ENCODE measurements at places on chromosomes 4 and X.

DNA sequence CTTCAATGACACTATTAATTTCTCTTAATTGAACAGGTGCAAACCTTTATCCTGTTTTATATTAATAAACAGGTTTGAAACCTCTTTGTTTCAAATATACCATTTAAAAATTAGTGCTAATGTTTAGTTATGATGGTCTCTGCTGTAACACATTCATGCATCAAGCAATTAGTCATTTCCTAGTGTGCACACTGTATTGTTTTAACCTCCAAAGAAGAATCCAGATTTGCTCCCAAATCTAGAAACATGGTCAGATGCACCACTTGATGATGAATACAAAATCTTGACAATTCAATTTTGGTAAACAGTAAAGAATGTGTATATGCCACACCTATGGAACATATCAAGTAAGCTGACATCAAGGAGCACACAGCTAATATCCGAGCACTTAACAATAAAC lies 157.1 kb downstream of the TRIML1 start:
- DNase-seq = no peak

DNA sequence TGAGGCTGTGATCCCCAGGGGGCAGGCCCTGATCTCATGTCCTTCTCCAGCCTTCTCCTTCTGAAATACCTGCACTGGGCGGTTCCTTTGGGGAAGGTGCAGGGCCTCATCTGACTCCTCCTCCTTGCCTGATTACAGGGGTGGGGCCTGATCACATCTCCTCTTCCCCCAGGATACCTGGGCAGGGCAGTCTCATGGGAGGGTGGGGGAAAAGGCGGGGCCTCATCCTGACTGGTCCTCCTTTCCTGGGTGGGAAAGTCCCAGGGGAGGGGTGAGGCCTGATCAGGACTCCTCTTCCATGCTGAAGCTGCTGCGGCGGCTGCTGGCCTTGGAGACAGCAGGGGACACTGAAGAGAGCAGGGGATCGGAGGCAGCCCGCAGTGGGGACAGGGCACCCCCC lies 13.3 kb downstream of the TFE3 start:
- peak; percentile 8 for DNase-seq

DNA sequence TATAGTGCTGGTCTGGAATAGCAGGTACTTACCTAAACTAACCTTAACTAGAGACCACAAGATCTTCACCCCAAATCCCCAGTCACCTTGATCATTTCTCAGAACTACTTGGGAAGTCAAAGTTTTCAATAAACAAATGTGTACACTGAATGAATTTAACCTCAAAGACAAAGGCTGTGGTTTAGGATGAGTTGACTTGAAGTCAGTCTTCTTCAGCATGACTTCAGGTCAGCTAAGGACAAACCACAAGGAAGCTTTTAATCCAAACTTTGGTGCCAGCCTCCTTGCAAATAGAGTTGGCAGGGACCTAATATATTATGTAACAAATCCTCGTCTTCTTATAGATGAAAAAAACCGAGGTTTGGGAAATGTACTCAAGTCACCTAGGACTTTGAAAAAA lies 21.2 kb upstream of the VCX2 start:
- DNase-seq = no peak

DNA sequence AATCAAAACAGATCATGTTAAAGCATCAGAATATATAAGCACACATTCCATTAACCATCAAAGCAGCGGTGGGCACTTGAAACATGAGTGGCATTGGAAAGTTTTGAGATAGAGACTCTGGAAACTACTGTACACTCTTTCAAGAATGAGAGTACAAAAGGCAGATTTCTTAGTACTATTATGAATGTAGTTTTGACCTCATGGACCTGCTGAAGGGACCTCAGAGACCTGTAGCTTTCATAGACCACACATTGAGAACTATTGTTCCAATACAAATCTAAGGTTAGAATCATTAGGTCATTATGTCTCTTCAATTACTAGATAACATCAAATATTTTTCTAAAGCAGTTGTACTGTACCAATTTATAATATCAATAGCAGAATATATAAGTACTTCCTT lies 283.6 kb downstream of the RPA4 start:
- DNase-seq = no peak

- DNase-seq = peak; percentile 64
Measured at GRCh38 chrX:134622056-134622812, 36.0 kb downstream of the PLAC1 start.

DNA sequence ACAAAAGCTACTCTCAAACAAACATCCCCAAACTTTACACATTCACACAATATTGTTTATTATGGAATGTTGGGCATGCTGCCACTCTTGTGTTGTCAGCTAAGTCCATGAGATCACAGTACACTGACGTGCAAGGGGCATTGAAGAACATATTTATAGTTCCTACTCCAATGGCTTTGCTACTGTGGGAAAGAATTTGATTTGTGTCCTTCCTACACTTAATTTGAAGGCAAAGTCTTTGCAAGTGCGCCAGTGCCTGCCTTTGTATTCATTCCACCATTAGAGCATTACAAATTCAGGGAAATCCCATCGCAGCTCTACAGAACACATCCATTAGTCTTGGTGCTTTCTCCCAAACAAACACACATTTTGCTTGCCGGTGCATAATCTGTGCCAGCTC lies 45.4 kb upstream of the FTHL17 start:
- no peak for DNase-seq

DNA sequence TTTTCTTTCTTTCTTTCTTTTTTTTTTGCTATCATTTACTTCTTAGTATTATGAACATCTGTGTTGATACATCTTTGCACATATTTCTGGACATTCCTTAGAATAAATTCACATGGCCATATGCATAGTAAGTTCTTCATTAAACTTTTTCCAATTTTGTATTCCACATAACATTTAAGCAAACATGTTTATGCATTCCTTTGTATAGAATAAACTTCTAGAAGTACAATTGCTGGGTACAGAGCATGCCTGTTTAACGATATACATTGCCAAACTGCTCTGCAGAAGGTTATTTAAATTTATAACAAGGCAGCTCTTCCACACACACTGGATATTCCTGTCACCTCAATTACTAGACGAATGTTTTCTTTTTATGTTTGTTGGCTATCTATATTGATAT lies 36.0 kb upstream of the STIM2 start:
- no peak for DNase-seq

DNA sequence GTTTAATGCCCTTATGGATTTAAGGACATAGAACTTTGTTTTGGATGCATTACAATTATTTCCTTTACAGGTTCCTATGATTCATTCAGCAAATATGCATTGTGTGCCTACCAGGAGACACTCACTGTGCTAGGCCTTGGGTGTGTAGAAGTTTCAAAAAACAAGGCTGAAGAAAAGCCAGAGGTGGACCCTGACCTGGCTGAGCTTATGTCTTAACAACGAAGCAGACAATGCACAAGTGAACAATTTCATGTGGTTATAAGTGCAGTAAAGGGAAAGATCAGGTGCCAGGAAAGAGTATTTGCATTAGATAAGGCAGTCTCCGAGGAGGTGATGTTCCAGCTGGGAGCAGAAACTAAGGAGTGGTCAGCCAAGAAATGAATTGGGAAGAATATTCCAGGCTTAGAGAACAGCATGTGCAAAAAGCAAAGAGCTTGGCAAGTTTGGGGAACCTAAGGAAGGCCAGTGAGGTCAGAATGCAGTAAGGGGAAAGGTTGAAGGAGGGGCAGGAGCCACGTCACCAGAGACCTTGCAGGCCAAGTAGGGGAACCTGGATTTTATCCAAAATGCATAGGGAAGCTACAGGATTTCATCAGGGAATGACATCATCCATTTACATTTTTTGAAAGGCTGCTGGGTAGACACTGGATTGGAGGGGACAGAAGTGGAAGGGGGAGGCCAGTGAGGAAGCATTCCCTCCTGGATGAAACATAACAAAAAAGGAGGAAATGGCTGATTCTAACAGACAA lies 193.6 kb downstream of the SOWAHB start:
- DNase-seq = no peak

- peak; percentile 1 for DNase-seq
Measured at GRCh38 chr4:91064157-91064853, 937.1 kb downstream of the CCSER1 start.

- no peak for DNase-seq
Measured at GRCh38 chr4:8029689-8030088, 90.0 kb upstream of the AFAP1 start.

DNA sequence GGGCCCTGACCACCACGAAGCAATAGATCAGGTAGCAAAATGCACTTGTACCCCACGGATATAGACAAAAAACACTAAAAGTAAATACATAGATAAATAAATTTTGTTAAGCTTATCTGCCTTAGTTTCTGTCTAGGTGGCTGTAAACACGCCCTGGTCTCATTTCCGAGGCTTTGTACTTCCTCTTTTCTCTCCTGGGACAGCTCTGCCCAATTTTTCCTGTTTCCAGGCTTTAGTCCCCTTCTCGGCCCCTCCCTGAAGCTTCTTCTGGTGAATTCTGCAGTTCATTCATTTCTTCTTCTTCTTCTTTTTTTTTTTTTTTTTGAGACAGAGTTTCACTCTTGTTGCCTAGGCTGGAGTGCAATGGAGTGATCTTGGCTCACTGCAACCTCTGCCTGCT lies 73.4 kb upstream of the STOX2 start:
- DNase-seq = no peak

DNA sequence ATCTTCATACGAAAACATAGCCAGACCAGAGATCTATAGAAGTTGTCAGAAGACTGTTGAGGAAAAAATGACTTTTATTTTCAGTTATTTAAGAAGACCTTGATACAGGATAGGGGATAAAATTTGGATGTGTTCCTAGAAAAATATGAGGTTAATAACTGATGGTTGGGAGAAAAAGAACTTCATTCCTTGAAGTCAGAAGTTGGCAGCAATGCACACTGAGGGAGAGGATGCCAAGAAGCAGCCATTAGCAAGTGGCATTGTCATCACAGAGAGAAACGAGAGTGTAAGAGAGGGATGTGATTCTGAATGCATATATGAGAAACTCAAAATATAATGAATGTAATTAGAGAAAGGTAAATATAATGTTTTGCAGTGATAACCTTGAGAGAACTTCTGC lies 382.1 kb upstream of the EPHA5 start:
- no peak for DNase-seq

DNA sequence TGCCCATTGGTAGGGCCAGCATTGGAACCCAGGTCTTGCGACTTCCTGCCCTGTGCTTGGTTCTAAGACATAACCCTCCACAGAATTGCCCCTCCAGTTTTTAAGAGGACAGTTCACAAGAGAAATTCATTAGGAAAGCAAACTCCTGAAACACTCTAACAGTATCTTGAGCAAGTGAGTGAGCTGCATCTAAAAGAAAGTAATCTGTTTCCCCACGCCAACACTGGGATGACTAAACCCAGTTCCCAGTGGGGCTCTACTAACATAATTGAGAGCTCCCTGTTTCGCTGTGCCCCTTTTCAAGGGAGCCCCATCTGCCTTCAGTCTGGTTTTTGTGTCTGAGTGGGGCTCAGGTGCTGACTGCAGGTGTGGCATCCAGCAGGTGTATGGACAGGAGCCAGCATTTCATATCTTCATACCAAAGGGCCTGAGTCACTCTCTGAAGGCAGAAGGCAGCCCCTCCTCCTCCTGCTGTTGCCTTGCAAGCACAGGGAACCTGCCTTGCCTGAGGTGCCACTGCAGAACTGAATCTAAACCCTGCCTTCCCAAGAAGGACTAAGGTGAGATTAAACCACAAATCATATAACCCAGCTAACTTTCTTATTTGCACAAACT lies 8.0 kb downstream of the AMOT start:
- DNase-seq = no peak

DNA sequence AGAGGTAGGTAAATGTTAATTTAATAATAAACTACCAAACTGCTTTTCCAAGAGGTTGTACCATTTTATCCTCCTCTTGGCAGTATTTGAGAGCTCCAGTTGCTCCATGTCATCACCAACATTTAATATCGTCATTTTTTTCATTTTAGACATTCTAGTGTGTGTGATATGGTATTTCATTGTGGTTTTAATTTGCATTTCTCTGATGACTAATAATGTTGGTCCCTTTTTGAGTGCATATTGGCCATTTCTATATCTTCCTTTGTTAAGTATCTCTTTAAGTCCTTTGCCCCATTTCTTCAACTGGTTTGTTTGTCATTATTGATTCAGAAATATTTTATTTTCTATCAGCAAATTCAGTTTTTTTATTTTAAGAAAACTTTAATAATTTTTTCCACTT lies 88.8 kb downstream of the MAPK10 start:
- no peak for DNase-seq

- no peak for DNase-seq
Measured at GRCh38 chrX:40201329-40201885, 103.6 kb upstream of the BCOR start.

DNA sequence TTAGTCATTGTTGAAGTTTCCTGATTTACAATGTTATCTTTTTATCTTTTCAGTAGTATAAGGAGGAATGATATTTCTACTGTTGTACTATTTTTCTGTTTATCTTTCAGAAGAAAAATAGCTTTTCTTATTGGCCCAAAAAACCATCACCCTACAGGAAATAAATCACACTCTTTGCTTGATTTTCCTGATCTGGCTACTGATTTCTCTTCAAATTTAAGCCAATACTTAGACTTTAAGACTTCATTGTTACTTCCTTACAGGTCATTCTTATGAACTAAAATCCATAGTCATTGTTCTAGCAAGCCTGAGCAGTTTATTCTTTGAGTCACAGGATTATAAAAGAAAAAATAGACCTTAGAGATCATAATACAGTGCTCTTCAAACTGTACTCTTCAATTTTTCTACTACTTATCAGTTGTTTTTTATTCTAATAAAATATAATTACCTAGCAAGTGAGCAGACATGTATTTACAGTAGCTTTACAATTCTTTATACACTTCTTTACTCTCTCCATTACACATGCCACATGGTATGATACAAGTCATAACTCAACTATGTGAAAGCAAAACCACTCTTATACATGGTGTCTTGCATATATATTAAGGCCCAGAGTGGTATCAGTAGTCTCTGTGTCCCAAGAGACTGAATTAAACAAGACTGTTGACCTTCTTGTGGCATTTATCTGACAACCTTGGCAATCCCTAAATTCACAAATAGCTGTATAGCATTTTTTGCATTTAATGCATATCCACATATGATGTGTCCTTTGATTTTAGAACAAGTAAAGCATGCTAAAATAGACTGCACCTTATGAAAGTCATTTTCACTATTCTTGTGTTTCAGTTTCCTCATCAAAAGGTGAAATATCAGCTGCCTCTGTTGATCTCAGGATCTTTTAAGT lies 47.9 kb downstream of the TET2 start:
- no peak for DNase-seq

- no peak for DNase-seq
Measured at GRCh38 chrX:110477593-110478228, 119.1 kb downstream of the RTL9 start.

- DNase-seq = peak; percentile 12
Measured at GRCh38 chr4:147334478-147334877, 146.4 kb upstream of the EDNRA start.

DNA sequence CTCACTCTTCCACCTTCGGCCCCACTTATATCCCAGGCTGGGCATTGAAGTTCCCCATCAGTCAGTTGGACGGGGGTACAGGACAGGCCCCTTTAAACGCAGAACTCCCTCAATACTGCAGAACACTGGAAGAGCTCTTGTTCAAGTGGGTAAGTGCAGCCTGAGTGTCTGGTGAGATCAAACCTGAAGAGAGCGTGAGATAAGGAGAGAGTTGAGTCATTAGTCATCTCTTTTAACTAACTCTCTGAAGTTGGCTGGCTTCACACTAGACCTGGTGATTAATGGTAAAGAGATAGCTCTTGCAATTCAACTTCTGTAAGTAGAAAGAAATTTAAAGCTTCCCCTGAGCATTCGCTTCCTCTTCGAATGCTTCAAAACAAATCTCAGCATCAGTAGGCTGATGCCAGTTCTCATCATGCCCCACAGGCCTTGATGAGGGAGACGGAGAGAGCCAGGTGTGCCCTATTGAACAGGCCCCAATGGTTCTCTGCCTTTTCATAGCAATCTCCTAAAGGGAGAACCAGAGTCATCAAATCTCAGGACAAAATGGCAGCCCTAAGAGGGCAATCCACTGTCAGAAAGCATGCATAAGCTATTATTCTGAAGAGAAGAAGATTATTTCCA lies 41.0 kb upstream of the JADE1 start:
- DNase-seq = no peak

Measured in AG08396 (cell line).